Stimulated activated CD8-positive, alpha-beta memory T cell treated with anti-CD3 and anti-CD28 coated beads, Interleukin-4, amount 100 ng/mL, for 1 hour (primary cell): ENCODE measurements at places on chromosomes 3 and 15.

DNA sequence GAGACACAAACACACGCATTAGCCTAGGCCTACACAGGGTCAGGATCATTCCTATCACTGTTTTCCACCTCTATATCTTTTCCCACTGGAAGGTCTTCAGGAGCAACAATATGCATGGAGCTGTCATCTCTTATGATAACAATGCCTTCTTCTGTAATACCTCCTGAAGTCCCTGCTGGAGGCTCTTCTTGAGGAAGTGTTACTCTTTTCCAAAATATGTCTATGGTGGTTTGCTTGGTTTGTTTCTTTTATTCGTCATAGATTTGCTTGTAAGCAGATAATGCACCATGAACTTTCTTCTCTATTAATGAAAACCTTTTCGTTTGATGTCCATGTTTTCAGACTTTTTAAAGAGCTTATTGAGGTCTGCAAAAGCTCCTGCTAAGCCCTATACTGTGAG, 109.3 kb downstream of the GMPS start:
- DNase-seq, result no peak

DNA sequence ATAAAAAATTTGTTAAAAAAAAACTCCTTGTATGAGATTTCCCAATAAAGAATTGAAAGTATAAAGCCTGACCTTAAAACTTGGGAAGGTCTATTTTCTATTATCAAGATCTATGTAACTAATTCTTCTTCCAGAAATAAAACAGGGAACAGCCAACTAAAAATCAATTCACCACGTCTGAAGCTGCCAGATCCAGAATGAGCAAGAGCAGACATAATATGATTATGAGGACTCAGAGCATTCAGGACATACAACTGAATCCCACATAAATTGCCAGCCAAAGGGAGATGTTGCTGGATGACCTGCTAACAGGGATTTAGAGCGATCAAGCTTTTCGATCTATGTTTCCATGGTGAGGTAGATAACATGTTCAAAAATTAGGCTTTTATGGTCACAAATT, 1151.3 kb upstream of the CADM2 start:
- no peak for DNase-seq

DNA sequence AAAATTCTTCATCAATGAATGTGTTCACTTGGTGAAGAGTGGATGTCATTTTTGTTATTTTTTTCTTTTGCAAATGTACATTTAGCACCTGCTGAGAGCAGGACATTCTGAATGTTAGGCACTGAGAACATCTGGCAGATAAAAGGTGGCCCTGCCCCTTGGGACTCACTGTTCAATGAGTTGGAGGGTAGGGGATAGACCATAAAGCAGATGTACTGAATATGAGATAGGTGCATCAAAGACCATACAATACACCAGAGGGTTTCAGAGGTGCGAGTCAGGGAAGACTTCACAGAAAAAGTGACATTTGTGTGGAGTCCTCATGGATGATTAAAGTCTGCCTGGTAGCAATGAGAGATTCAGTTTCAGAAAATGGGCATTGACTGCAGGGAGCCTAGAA, 34.2 kb downstream of the EEFSEC start:
- DNase-seq, result no peak

- DNase-seq, result no peak
Measured at GRCh38 chr15:101012326-101013200, 93.4 kb downstream of the LRRK1 start.

DNA sequence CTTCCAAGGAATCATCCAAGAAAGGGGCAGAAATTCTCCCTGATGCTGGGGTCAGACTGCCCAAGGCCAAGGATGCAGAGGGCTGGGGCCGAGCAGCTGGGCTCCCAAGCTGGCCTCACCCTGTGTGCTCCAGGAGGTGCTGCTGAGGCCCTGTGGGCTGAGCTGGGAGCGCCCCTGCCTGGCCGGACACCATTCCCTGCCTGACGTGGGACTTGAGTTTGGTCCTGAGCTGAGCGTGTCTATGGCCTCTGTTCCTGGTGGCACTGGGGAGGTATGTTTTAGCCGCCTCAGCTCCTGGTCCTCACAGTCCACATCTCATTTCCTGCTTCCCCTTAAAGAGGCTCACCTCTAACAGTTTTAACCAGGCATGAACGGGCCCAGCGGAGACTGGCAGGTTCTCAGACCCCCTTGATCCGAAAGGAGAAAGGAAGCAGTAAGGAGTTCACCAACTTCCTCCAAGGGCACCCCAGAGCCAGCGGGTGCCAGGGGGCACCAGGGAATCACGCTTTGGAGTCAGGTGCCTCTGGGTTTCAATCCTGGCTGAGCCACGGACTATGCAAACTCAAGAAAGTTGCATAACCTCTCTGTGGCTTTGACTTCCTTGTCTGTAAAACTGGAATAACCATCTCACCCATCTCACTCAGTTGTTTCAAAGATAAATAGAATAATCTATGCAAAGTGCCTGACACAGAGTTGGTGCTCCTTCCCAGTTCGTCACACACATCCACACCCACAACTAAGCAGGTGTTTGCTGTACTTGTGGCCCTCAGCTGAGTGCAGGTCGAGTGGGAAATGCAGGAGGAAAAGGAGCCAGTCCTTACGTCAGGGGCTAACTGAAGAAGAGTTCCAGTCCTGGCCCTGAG, 48.6 kb downstream of the SLC12A8 start:
- no peak for DNase-seq

DNA sequence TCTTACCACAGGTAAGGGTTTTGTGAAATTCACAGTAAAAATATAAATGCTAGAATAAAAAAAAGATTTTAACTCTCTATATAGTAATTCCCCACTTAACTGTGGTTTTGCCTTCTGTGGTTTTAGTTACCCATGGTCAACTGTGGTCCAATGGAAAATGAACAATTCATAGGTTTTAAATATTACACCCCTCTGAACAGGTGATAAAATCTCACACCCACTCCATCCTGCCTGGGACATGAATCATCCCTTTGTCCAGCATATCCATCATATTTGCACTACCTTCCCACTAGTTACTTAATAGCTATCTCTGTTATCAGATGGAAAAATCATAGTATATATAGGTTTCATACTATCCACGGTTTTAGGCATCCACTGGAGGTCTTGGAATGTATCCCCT, 49.2 kb downstream of the HDGFL3 start:
- no peak for DNase-seq

DNA sequence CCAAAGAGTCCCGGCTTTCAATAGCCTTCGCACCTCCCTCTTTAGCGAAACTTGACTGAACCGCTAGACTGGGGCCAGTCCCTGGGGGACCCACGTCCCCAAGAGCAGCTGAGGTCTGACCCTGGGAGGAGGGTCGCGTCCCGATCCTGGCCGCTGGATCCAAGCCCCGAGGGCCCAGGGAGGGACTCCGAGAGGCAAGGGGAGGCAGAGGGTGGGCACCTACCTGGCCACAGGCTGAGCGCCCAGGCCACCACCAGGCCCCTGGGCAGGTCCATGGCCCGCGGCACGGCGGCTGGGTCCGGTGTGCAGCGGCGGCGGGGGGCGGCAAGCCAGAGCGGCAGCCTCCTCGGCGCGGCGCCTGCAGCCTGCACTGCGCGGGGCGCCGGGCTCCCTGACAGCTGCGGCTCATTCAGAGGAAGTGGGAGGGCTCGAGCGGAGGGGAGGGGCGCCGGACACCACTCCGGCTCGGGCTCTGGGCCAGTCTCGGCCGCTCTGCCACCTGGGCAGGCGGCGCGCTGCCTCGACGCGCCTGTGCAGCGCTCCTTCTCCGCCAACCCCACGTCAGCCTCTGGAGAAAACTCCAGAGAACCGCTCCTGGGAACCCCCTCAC, at the start of gene ITGA11:
ITGA11 (minus strand) TSS at position 372 of the 610 bp plus-strand sequence; CDS start at position 275, 97 bp downstream.
- no peak for DNase-seq

DNA sequence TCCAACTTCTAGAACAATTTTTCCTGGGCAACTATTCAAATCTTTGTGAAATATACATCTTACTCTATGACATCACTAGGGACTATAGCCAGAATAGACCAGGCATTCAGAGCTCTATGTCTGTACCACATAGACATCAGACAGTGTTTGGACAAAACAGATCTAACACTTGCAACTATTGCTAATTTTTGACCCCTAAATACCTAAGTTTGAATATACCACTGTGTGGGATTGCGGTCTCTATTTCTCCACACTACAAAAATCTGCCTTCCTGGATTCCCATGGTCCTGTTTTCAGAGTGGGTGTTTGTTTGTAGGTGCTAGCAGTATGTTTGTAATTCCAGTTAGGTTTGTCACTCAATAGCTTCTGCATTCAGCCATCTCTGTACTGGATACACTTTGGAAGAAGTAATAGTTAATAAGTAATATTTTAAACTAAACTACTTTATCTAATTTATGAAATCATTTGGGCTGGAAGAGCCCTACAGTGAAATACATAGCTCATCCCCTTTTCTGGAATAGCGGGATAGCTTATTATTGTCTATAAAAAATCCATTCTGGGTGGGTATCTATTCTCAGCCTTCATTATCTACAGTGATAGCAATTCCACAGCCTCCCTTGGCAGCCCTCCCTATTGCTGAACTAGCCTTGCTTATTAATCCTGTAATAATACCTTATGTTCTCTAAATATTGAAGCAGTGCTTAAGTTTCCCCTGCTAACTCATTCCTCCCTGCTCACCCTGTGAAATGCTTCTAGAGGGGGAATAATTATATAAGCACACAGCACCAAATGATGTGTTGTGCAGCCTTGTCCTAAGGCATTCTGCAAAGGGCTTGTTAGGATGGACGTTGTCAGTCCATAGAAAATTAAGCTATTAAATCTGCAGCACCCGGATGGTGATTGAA, 49.4 kb downstream of the RBMS3 start:
- DNase-seq, result no peak

DNA sequence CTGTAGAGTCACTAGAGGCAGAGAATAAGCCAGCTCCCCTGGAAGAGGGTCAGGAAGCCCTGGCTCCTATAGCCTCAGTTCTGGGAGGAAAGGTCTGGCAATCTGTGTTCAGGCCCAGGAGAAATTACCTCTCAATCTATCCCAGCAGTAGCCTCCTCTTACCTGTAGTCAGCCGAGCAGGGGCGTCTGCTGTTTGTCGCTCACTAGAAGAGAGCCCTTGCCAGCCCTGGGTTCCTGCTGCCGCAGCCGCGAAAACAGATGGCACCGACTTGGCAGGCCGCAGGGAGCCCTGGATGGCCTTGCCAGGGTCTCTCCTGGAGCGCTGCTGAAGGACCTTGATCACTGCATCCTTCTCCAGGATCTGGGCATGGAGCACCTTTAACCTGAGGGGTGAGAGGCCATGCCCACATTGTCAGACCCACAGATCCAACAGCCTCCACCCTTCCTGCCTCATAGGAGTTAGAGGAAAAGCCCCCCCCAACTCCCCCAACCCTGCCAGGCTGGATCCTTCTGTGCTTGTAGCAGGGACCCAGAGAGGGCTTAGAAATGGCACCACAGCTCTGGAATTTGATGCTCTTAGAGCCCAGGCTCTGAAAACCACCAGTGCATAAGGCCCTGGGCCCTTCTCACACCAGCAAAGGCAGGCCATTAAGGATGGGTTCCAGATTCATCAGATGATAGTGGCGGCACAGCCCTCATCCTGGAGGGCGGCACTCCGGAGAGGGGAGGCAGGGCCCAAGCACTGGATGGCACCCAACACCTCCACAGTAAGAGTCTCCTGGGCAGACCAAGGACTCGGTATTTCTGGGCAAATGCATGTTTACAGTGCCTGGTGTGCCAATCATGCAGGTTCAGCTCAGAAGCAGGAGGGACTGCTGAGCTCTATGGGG, 14.9 kb downstream of the AMOTL2 start:
- DNase-seq, result no peak

GRCh38 chr3:14001136-14001535, 121.3 kb upstream of the WNT7A start:
- no peak for DNase-seq

- DNase-seq, result no peak
Measured at GRCh38 chr3:46678280-46678679, 15.2 kb downstream of the ALS2CL start.

DNA sequence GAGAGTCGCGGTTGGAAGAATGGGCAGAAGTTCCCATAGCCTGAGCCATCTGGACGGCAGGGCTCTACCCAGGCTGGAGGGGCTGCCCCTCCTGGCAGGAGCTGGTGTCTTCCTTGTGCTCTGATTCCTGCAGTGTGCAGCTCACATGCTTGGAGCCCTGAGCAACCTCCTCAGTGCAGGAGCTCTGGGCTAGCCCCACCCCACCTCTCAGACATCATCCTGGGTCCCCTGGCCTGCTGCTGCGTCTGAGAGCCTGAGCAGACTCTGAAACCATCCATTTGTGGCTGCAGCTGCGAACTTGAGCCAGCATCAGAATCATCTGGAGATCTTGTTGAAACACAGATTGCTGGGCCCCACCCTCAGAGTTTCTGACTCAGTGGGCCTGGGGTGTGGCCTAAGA, 42.8 kb downstream of the POMGNT2 start:
- DNase-seq, result no peak

GRCh38 chr3:183807209-183807728, 18.1 kb downstream of the MAP6D1 start:
- DNase-seq, result no peak

GRCh38 chr3:158802409-158803268, 785 bp downstream of the MFSD1 start:
- no peak for DNase-seq

DNA sequence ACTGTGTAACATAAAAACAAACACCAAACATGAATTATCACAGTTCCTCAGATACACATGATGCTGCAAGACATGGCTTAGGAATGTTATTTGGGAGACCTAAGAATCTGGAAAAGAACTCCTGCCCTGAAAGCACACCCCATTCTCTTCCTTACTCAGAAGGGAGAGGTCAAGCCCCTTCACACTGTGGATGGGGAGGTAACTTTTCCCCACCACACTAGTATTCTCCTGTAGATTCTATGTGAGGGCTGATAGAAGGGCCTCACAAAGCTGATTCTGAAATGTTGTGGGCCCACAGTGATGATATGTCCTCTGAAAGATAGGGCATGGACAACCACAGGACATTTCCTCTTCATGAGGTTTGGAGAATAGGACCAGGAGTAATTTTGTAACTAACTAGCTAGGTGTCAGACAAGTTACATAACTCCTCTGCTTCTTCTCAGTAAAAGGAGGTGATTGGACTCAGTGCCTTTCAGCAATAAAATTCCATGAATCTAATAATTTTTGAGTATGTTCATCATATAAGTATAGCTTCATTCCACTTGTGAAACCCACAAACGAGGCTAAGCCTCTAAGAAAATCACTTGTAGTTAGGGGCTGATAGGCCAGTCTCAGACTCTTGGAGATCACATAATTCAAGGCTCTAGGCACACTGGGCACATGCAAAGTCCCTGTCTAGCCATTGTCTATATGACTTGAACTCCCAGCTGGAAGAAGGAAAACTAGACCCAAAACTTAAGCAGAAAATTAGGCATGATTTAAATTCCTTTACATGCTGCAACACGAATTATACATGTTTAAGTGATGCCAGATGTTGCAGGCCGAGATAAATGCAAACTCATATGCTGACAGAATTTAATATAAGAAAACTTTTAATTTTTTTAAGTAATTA, 7.5 kb downstream of the PTX3 start:
- DNase-seq, result no peak

- DNase-seq, result no peak
Measured at GRCh38 chr3:59277816-59278215, 228.0 kb upstream of the CFAP20DC start.

GRCh38 chr3:37453393-37454389, 279.3 kb upstream of the LRRFIP2 start:
- DNase-seq, result no peak

GRCh38 chr15:88637436-88637835, 1.4 kb upstream of the ISG20 start:
- no peak for DNase-seq
